ENCODE measurements at places on chromosomes 13 and 19.

DNA sequence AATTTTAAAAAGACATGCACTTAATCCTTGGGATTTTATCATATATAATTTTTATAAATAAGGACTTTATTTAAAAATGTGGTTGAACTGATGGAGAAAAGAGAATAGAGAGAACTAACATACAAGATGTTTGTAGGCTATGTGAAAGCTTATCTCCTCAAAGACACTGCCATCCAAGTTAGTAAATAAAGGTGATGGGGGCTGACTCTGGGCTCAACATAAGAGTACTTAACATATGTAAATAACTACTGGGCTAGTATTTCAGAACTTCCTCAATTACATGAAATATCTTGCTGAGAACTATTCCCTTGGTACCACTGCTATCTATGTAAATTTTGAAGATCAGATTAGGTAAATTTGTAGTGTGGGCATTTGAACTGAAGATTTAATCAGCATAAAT lies 1017.3 kb upstream of the PCDH20 start:
- DNase-seq, result no peak

- DNase-seq, result no peak
These were observed 683.9 kb upstream of the KLHL1 start for GRCh38 chr13:70792121-70792520.

GRCh38 chr13:44184740-44185139 lies 188.9 kb upstream of the SERP2 start:
- no peak for DNase-seq

GRCh38 chr19:39342647-39343305 lies 555 bp downstream of the SAMD4B start:
- no peak for DNase-seq

GRCh38 chr19:32464279-32464678 lies 58.7 kb downstream of the DPY19L3 start:
- DNase-seq, result no peak

GRCh38 chr13:74687442-74688182 lies 553.4 kb upstream of the KLF12 start:
- DNase-seq, result no peak

GRCh38 chr13:84430015-84430414 lies 547.7 kb upstream of the SLITRK1 start:
- DNase-seq, result no peak

GRCh38 chr19:16559780-16560276 lies 12.4 kb downstream of the SLC35E1 start:
- no peak for DNase-seq

- no peak for DNase-seq
These were observed 144.6 kb upstream of the UBL3 start for GRCh38 chr13:29994911-29995595.
